ENCODE measurements at places on chromosomes 11 and 22.

DNA sequence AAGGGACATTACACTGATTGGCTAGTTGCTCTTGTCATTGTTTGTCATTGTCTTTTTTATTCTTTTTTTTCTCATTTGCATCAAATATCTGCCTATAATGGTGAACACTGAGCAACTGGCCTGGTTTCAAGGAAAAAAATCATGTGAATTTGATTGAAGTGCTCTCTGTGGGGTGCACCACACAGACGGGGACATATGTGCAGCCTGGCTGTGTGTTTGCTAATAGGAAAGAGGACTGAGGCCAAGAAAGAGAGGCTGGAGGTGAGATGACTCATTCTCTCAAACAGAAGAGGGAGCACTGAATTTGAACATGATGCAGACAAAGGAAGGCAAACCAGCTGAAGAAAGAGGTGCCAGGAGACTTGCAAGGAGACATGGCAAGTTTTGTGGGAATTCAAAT, 684.9 kb upstream of the CCDC90B start:
- peak; percentile 18 for DNase-seq

- DNase-seq = no peak
These were observed 14.6 kb downstream of the TBC1D22A start for GRCh38 chr22:46776876-46777608.

- peak; percentile 82 for DNase-seq
These were observed 14.9 kb downstream of the RAC2 start for GRCh38 chr22:37229012-37229804.

DNA sequence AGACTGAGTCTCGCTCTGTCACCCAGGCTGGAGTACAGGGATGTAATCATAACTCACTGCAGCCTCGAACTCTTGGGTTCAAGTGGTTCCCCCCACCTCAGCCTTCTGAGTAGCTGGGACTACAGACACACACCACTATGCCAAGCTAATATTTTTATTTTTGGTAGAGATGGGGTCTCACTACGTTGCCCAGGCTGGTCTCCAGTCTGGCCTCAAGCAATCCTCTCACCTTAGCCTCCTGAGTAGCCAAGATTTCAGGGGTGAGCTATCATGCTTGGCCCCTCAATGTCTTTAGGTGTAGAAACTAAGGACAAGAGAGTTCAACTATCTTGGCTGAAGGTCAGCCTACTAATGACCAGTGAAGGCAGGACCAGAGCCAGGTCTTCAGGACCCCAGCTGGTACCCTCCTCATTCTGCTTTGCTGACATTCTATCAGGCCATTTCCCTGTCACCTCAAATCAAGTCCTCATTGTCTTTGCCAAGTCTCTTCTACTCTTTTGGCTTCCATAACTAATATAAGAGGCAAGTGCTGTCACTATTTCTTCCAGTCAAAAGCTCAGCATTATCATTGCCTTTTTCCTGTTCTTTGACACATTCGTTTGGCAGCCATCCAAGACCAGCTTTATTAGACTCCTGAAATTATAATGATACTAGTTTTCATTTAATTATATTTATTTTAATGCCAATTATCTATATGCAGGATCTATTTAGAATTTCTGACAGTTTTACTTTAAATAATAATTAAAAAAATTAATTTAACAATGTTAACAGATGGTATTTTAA, 264.2 kb upstream of the PITPNB start:
- no peak for DNase-seq

Data from iris pigment epithelial cell (primary cell).